ENCODE measurements at places on chromosomes 16 and 17. TPM values are rescaled to one million over a fixed set of nuclear protein-coding genes. Genes with fewer than 3 reads are reported as not detected.

- DNase-seq: peak; percentile 100
These were observed 32.9 kb downstream of the TK2 start for GRCh38 chr16:66516808-66517585.

DNA sequence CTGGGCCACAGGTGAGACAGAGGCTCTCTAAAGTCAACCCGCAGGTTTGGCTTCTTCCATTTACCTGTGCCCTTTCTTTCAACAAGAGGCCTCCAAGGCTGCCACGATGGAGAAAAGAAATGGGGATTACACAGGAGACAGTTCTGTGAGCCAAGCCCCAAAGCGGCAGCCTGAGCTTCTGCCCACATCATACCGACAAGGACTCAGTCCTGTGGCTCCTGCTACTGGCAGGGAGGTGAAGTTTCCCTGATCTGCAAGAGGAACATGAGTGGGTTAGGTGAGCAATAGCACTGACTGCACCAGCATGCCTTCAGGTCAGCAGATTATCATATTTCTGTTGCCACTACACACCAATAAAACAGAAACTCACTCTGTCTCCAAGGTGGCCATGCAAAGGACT lies 800.0 kb downstream of the KCNJ18 start:
- no peak for DNase-seq

GRCh38 chr16:19636436-19637267 lies 81.1 kb downstream of the VPS35L start:
- no peak for DNase-seq

- no peak for DNase-seq
These were observed 160.9 kb upstream of the TOX3 start for GRCh38 chr16:52707676-52708337.

GRCh38 chr17:81846743-81847689 lies 12.2 kb upstream of the PPP1R27 start:
- no peak for DNase-seq

DNA sequence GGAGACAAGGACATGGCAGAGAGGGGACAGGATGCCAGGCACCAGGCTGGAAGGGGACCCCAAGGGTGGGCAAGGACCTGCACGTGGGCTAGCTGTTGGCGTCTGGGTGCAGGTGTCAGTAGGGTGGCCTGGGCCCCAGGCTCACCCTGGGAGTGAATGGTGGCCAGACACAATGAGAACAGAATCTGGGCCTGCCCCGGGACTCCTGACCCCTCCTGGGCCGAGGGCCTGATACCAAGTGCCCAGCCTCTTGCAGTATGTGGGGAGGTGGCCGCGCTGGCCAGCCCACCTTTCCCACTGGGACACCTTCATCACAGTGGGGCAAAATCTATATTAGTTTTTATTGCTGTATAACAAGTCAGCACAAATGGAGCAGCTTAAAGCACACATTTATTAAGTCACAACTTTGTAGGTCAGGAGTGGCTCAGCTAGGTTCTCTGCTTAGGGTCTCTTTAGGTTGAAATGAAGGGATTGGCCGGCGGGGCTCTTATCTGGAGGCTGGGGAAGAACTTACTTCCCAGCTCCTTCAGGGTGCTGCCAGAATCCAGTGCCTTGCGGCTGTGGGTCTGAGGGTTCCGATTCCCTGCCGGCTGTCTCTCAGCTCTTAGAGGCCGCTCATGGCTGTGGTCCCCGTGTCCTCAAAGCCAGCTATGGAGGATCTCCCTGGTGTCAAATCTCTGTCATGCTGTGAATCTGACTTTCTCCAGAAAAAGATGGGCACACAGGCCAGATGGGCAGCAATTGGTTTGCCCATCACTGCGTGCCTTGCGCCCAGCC lies 3.6 kb downstream of the PRSS33 start:
- DNase-seq: no peak

The ATP1B2 gene
- not detected for total RNA-seq

DNA sequence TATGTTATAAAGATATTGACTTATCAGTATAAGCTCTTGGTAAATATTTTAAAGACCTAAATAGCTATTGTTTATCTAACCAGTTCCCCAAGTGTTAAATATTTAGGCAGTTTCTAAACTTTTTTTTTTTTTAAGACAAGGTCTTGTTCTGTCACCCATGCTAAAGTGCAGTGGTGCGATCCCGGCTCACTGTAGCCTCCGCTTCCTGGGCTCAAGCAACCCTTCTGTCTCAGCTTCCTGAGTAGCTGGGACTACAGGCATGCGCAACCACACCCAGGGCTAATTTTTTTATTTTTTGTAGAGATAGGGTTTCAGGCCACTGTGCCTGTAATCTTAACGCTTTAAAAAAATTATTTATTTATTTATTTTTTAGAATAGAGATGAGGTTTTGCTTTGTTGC lies 43.5 kb downstream of the SNX29 start:
- DNase-seq: no peak

- DNase-seq: no peak
These were observed 2.4 kb downstream of the SLC16A3 start for GRCh38 chr17:82231312-82231561.

The RTN4RL1 gene
- total RNA-seq: not detected

The UNC45B gene
- not detected for total RNA-seq

DNA sequence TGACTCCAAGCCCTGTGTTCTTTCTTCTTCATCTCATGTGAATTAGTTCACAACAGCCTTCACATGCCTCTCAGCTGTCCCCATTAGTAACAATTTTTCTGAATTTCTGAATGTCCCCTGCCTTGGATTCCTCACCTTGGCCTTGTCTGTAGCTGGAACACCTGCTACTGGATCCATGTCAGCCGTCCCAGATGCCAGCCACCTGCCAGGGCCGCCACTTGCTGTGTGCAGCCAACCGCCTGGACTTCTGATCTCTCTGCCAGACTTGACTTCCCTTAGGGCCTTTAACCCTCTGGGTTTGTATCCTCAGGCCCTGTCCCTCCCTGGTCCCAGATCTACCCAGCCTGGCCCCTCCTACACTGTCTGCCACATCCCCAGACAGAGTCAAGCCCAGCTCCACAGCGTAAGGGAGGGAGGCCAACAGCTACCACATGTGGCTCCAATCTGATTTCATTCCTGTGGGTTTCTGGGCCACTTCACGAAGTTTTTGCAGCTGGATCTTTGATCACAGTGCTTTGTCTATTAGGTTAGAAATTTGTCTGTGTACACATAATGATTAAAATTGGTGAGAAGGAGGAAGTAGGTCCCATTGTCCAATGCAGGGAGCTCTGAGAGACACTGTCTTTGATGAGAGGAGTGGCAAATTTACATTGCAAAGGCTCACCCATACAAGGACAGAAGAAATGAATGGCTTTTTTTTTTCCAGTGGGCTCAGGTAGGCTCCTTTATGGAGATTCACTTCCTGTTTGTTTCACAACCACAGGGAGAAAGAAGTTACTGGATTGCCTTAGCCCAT lies 15.3 kb downstream of the MPP2 start:
- no peak for DNase-seq

DNA sequence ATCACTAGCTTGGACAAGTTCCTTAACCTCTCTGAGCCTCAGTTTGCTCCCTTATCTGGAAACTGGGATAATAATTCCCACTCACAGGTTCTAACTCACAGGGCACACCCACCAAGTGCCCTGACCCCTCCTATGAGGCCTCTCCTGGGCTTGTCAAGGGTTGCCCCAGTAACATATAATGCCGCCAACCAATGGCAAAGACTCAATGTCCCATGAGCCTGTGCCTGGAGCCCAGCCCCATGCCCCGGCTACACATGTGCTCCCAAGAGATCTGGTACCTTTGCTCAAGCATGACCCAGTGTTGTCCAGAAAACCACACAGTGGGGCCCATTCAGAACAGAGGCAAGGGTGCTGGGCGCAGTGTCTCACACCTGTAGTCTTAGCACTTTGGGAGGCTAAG lies 8.5 kb upstream of the FBXL19 start:
- DNase-seq: no peak

DNA sequence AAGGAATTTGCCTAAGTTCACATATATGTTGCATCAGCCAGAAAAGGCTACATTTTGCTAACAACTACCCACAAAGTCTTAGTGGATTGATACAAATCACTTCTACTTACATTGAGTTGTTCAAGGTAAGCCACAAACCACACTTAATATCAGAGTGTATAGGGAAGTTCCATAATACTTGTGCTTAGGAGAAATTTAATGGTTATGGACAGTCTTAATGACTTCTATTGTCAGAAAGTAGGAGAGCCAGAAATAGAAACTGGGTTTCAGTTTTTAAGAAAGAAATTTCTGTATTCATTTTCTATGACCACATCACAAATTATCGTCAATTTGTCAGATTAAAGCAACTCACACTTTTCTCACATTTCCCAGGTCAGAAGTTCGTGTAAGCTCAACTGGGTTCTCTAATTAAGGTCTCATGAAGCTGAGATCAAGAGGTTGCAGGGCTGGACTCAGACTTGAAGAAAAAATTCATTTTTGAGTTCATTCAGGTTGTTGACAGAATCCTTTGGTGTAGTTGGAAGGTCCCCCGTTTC lies 695.7 kb downstream of the CDH11 start:
- DNase-seq: no peak

- no peak for DNase-seq
These were observed 176.8 kb downstream of the TANC2 start for GRCh38 chr17:63142836-63143235.

The ZC3H18 gene
- total RNA-seq: 52.8 TPM

DNA sequence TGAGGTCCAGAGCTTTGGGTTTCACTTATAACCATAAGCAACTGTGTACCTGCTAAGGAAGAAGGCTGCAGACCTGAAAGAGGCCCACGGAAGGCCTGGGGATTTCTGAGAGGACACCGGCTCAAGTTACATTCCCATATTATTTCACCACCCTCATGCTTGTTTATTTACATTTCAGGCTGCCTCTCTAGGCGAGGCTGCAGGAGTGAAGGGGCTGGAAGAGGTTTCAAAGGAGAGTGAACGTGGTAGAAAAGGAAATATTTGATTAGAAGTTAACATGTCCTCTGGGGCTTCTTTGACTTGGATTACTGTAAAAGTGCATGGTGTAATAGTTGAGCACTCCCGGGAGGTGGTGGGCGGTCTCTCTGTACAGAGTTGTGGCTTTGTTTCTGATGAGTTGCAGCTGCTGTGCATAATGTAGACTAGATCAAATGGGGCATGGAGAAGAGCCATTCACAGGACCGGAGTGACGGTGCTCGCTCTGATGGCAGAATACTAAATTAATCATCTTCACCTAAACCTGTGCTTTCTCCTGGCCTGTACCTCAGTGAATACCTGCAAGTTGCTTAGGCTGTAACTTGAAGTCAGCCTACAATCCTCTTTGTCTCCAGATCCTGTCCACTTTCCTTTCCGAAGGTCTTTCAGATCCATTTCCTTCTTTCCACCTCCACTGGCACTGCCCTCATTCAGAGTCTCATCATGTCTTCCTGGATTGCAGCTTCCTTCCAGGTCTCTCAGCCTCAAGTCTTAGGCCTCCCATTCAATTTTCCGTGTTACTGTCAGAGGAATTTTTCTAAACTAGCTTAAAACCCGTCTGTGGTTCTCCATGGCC lies 1.9 kb upstream of the CPD start:
- DNase-seq: no peak

DNA sequence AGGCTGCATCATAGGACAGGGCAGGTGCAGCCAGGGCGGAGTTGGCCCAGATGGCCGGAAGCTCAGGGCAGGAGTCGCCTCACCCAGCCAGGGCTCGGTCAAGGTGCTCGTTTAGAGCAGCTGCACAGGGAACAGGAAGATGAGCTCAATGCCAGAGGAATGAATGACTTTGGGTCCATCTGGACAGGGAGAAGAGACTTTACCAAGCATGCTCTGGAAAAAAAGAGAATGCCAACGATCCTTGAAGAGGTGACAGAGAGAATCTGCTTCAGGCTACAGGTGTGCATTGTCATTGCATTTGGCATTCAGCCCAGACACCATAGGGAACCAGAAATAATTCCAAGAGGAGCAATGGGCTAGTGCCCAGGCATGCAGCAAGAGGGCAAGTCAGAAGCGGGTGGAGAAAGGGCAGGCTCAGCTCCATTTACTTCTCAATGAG lies 6.7 kb upstream of the MPP3 start:
- no peak for DNase-seq

- no peak for DNase-seq
These were observed 30.3 kb downstream of the MEOX1 start for GRCh38 chr17:43631429-43631828.

- DNase-seq: no peak
These were observed 7.2 kb downstream of the GRIN2C start for GRCh38 chr17:74852237-74853047.

The P4HB gene
- 988 TPM for total RNA-seq

DNA sequence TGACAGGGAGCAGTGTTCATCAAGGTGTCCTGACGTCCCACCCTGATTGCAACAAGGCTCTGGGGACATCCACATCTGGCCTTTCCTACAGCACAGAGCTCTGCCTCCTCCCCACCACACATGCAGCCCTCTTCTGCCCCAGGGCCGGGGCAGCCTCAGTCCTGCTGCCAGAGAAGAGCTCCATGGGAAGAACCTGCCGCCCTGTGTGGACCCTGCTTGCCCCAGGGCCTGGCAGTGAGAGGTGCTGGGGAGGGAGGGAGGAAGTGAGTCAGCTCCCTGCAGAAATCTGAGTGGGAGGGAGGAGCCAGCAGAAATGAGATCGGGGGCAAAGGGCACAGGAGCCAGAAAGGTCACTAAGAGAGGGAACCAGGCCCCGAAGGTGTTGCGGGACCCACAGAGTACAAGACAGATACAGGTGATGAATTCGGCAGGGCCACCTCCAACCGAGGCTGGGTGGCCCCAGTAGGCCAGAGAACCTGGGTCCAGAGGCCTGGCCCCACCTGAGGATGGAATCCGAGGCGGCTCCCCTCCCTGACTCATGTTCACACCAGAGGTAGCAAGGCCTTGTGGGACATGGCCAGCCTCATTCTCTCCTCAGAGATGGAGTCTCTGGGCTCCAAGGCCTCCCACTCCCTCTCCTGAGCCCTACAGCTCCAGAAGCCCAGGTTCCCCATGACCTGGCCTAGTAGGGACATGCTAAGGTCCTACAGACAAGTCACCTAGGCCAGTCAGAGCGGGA lies 24.8 kb downstream of the MYO18A start:
- DNase-seq: peak; percentile 66

DNA sequence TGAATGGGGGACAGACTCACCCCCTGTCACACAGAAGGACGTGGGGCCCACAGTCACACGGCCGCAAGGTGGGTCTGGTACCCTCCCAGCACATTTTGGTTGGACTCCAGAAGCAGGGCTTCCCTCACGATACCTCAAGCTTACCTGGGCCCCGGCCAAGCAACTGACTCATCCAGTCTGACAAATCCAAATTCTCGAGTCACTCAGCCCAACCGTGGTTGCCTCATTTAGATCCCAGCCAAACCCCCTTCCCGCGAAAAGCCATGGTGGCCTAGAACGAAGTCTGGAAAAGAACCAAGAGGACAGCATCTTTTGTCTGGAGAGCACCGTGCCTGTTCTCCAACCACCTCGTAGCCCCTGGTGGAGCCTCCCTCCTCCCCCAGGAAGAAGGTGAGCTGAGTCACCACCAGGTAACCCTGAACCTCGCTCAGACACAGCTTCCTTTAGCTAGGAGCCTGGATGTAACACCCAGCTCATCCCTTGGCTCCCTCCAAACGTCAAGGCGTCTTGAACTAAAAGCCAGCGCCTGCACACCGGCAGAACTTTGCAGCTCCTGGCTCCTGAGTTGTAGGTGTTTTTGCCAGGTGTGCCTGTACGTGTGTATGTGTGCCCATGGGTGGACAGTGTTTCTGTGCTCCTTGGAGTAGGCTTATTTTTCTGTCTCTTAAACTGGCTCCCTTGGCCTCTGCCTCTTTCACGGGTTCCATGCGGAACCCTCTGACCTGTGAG lies 78.9 kb downstream of the CMIP start:
- DNase-seq: no peak

The OSGIN1 gene
- 8.6 TPM for total RNA-seq

All from endothelial cell of umbilical vein (primary cell).